NCI-H82 (cell line): ENCODE measurements at places on chromosomes 6 and 20.

DNA sequence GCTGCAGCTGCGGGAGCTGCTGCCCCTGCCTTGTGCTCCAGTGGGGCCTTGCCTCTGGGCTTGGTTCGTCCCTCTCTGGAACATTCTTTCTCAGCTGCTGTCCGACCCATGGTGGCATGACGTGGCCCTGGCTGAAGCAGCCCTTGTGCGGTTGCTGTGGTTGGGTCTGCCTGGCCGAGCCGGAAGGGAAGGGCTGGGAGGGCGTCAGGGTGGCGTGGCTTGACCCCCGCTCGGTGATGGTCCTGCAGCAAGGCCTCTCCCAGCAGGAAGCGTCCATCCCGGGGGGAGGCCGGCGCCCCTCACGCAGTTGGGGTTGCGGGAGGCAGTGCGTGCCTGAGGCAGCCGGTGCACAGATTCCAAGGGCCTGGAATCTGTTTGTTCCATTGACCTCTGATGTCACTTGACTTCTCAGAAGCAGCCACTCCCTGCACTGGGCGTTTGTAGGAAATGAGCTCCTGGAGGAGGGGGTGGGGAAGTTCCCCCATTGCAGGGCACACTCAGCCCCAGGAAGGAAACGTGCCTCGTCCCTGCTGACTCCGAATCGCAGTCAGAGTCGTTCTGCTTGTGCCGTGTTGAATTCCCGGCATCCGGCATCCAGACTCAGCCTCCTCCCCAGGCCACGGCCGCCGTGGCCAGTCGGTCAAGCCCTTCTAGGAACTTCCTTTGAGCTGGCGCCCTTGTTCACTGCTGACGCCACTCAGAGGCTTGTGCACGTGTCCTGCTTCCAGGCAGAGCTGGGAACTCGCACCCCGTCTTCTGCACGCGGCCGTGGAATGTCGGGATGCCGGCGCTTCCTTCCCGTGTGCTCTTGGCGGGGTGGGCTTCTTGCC, 9.7 kb upstream of the TNFRSF6B start:
- DNase-seq: no peak

- peak; percentile 80 for DNase-seq
These were observed 120.1 kb upstream of the HDDC2 start for GRCh38 chr6:125421836-125422235.

DNA sequence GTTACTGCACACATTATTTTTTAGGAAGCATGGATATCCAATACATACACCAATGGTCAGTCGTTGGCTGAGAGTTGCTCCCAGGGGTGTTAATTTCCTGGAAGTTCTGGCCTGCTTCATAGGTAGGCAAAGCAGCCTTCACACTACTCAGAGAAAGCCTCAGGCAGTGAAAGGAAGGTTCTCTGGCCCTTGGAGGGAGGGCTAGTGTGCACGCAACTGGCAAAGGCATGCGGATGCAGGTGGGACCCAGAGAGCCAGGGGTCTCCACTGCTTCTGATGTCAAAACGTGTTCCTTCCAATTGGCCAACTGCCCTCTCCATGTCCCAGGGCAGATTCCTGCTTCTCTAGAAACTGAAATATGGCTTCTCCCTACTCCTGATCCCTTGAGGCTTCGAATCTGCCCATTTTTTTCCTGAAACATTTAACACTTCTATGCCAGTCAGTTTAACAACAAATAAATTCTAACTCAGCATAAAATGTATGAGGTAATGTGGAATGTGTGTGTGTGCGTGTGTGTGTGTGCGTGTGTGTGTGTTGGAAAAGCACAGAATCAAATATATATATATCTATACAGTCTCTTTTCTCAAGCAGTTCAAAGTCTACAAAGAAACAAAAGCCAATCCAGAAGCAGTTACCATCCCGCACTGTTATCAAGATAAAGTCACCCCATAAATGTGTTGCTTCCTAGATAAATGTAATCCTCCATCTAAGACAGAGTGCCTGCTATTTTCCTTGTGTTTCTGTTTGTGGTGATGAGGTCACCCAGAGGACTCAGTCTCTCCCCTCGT, 94.0 kb upstream of the HIVEP1 start:
- DNase-seq: no peak

DNA sequence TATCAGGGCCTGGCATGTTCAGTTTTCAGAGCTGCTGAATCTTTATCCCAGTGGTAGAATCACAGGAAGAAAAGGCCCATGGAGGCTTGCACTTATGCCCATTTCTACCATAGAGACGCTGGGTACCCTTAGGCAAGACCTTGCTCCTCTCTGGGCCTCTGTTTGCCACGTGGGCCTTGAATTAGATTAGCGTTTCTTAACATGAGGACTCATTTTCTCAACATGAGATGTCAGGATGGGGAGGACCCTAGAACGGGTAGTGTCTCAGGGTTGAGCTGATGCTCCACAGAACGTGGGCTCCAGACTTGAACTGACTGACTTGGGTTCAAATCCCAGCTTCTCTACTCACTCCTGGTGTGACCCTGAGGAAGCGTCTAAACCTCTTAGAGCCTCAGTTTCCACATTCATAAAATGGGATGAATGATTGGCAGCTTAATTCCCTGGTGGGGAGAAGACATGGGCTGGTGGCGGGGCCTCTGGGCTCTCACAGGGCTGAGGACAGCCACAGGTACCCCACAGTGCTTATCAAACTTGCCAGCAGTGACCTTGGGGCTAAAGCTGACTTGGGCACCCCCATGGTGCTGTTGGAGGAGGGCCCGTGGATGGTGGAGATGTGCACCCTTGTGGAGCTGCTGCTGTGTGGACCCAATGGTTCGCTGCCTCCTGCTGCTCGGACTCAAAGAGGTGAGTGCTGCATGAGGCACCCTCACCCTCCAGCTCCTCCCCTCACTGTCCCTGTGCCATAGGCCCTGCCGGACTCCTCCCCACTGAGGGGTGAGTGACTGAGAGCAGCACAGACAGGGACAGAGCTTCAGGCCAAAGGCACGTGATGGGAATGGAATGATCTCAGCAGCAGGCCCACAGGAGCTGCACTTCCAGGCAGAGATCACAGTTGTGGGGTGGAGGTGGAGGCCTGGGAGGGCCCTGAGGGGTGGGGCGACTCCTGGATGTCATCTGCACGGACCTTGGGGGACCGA, 28.2 kb downstream of the SUN5 start:
- DNase-seq: no peak

DNA sequence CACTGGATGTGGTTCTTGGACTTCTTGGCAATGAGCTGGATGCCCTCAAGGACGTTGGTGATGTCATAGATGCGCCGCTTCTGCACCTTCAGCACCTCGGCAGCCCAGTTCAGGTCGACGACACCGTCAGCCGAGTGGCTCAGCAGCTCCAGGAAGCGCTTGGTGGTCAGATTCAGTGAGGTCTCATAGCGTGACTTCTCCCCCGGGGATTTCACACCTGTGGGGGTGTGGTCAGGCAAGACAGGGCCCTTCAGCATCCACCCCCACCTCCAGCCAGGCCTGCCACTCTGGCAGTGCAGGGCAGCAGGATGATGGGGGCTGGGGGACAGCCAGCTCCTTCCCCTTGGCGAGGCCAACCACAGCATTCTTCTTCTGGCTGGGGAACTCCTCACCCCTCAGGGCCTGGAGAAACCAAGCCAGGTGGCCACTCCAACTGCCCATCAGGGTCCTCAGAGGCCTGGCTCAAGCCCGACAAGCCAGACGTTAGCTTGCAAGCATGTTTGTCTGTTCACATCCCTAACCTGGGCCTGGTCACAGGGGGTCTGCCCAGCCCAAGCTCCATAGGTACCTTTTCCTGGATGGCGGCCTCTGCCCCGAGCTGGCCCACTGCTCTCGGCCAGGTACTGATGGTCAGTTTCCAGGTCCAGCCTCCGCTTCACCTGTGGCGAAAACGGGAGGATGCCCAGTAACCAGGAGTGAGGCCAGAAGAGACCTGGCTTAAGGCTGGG, 5.7 kb upstream of the NECAB3 start:
- DNase-seq: no peak

- no peak for DNase-seq
These were observed 38.0 kb downstream of the HIVEP2 start for GRCh38 chr6:142906945-142907470.

DNA sequence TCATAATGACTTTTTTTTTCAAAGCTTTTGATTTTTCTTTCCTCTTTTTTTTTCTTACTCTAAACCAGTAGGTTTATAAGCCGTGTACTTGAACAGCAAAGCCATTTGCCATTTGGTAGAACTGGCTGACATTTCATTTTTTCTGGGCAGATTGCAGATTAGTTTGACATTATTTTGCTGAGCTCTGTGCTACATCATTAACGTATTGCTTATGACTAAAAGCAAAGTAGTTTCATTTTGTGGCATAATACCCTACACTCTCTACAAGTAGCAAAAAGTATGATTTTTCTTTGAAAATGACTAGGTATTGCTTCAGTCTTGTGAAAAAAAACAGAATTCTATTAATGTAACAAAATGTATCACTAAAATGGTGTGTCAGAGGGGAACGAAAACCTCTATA, 141.3 kb downstream of the GRIK2 start:
- no peak for DNase-seq

DNA sequence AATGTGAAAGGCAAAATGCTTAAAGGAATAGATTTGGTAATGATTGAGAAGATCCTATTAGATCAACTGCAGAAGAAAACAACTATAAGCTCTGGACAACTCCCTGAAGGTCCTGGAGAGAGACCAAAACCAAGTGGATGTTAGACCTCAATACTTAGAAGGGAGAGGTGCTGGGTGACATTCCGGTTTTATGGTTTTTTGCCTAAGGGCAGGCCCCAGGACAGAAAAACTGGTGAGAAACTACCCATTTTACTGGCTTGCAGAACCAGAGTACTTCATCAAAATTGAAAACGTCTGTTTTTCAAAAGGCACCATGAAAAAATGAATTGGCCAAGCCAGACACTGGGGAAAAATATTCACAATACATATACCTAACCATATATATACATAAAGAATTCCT, 26.3 kb downstream of the SAMHD1 start:
- DNase-seq: no peak

GRCh38 chr6:88031550-88031949, 16.1 kb upstream of the SPACA1 start:
- no peak for DNase-seq

DNA sequence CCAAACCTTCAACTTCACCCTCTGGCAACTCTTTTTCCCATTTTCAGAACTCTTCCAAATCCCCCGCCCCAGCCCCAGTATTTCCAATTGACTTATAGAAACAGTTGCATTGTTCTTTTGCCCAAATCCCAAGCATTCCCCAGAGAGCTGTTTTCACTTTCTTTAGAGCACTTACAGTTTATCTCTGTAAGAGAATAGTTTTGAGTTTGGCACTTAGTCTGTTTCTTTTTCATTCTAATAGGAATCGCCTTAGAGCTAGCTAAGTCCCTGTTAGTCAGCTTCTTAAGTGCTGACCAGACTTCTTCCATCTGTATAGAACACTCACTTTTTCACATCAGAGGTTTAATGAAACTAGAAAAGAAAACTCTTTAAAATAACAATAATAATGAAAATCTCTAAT, 374.2 kb upstream of the FLRT3 start:
- no peak for DNase-seq

GRCh38 chr6:11754625-11755271, 23.9 kb downstream of the ADTRP start:
- DNase-seq: no peak

- no peak for DNase-seq
These were observed 10.5 kb upstream of the EPB41L2 start for GRCh38 chr6:131073577-131073976.

DNA sequence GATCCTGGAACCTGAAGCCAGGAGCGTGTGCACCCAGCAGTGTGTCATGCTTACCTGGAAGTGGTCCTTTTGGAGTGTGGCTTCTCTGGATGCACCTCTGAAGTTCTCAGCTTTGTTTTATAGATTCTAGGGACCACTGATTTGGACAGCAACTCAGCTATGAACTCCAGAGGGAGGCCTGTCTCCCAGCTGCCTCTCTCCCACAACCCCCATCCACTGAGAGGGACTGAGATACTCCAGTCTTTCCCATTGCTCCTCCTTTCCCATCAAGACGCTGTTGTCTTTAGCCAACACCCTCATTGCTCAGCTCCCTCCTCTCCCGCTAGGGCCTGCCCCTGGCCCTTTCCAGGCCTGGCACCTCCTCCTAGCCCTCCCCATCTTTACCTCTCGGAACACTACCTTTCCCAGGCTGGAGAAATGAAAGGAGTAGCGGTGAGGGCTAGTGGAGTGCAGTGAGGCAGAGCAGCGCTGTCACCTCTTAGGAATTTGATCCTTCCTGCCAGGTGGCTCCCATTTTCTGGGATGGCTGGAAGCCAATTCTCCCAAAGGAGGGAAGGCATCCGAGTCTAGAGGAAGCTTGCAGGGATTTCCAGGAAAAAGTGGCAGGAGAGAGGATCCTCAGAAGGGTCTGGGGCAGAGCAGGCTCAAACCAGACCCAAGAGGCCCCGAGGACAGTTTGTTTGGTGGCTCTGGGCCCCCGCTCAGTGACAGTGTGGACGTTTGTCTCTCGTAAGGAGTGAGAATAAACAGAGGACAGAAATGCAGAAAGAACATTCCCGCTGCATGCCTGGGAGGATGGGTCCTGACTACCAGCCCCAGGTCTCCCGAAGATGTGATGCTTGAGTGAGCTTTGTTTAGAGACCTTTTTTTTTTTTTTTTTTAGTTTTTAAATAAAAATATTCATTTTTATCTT, at the start of gene LRRN4:
Gene LRRN4 (minus strand): TSS at position 285 of the 913 bp plus-strand sequence. CDS start 1,261 bp downstream, outside the sequence.
- DNase-seq: peak; percentile 62

DNA sequence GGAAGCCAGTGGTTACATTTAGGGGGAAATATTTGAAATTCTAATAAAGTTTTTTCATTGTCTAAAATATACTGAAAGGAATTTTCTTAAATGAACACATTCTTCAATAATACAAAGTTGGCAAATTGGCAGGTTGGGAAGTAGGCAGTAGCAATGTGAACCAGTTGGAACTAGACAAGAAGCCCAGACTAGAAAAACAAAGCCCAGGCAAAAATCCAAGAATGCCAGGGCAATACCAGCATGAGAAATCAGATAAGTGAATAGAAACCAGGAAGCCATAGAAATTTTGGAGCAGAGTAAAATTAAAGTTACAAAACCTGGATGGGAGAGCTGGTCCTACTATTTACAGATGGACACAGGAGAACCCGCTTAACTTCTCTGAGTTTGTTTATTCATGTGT, 52.2 kb downstream of the TPBG start:
- DNase-seq: no peak

DNA sequence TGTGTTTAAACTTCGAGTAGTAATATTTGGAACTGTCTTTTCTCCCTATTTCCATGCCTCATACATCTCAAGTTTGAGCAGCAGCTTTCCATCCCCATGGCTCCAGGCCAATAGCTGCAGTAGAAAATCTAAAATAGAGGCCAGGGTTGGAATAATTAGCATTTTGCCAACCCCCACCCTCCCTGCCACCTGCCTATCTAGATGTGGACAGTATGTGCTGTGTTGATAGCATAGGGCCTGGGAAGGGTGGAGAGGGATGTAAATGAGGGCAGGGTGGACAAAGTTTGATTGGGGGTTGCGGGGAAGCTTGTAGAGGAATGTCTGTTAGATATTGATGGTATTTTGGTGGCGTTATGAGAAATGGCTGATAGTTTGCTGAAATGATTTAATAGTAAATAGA, 5.6 kb downstream of the TOP1 start:
- DNase-seq: no peak
